Activated naive CD4-positive, alpha-beta T cell (primary cell): ENCODE measurements at places on chromosomes 5 and 9.

DNA sequence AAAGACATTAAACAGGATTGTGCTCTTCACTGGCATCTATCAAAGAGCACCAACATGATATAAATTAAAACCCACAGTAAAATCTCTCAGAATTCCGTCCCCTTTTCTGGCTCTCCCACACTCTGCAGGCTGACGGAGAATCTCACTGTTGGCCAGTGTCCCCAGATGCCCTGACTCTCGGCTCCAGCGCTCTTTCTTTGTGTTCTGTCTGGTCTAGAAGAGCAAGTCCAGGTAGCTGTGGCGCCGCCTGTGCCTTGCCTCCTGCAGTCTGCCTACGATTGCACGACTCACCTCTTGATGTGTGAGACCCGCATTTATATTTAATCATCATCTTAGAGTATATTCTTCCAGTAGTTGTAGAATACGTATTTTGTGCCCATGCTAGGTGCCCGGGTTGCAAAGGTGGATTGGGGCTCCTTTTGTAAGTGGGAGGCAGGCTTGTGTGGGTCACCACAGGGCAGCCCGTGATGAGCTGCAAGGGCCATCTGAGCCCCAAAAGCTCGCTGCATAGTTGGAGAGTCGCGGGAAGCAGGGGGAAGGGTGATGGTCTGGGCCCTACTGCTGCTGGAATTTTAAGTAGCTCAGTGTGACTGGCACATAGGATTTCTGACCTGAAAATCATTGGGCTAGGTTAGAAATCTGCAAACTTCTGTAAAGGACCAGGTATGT is 55.6 kb downstream of the EHMT1 start:
- DNase-seq: no peak

DNA sequence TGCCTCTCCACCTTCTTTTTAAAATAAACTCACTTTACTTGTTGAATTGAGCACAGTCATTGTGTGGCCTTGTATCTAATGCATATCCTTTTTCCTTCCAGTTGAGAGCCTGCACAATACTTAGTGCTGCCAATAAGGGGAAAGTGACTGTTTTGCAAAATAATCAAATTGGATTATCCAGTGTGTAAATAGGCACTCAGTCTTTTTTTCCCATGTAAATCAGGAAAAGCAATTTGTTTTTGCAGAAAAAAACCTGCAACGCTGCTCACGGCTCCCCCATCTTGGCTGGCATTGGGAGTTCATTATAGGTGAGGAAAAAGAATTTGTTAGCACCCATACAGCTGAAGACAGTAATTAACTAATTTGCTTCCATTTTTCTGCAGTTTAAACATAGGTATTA is 299.9 kb downstream of the CSNK1G3 start:
- DNase-seq: no peak

DNA sequence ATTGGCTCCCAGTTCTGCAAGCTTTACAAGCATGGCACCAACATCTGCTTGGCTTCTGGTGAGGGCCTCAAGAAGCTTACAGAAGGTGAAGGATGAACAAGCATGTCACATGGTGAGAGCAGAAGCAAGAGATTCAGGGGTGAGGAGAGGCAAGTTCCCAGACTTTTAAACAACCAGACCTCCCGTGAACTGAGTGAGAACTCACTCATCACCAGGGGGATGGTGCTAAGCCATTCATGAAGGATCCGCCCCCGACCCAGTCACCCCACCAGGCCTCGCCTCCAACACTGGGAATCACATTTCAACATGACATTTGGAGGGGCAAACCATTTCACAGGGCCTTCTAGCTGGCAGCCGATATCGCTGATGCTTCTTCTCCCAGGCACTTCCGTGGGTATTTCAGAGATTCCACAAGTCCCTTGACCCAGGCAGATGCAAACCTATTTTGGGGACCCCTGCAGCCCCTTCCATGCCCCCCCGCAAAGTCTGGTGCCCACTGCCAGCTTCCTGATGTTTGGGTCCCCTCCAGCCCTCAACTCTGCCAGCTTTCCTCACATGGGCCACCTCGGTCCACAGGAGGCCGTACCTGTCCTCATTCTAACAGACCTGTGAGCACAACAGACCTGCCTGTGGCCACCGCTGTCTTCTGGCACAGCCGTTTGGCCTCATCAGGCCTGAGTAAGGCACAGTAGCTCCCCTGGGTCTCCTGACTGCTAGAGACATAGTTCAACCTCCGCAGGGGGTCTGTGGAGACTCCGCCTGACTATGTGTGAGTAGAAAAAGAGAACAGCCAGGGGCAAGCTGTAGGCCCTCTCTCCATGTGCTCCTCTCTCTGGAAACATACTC is 60.7 kb upstream of the ANGPTL2 start:
- no peak for DNase-seq

- DNase-seq: no peak
These were observed 1.1 kb downstream of the POLR1E start for GRCh38 chr9:37486616-37487548.

DNA sequence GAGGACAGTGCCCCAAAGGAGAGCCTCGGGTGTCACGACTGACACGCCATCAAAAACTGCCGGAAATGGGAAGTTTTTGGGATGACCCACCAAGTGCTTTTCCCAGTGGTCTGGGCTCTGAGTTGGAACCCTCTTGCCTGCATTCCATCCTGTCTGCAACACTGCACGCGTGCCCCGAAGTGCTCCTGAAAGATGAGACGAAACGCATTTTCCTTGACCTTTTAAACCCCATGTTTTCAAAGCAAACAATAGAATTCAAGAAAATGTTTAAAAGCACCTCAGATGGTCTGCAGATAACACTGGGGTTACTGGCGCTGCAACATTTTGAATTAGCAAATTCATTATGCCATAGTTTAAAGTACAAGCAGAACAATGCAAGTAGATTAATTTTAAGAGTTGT is 92.9 kb downstream of the ANKRD18A start:
- no peak for DNase-seq

GRCh38 chr5:150386024-150386855 is 26.5 kb downstream of the CD74 start:
- DNase-seq: no peak

- DNase-seq: no peak
These were observed 56.8 kb downstream of the NIPAL4 start for GRCh38 chr5:157516626-157517325.

- no peak for DNase-seq
These were observed 197.9 kb downstream of the CFAP90 start for GRCh38 chr5:7653046-7653445.

DNA sequence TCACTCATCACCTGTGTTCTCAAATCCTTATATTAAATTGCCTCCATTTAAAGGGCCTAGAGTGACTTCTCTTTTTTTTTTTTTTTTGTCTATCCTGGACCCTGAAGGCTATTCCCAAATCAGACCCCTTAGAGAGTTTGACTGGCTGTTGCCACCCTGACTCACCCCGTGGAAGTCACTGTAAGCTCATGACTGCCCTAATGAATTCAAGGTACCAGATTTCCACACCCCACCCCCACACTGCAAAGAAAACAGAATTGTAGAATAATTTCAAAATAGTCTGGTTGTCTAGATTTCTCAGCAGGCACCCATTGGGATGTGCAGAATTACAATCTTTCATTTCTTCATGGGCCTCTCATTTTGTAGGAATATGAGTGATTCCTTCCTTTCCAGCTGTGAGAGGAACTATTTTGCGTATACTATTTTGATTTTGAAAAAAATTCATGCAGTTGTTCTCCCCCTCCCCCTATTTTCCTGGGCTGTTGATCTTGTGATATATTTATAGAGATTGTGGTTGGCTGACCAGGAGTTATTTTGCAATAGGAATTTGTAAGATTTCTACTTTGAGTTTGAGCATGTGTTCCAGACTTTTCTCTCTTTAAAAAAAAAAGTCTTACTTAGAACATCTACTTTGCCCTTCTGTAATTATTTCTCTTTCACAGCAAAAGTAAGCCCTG is 79.1 kb downstream of the ZNF618 start:
- DNase-seq: no peak

GRCh38 chr9:130659699-130660248 is 4.6 kb upstream of the PRDM12 start:
- DNase-seq: no peak

- DNase-seq: no peak
These were observed 153.4 kb upstream of the MPDZ start for GRCh38 chr9:13432904-13433303.

- DNase-seq: no peak
These were observed 1.1 kb upstream of the DCANP1 start for GRCh38 chr5:135448071-135448739.

DNA sequence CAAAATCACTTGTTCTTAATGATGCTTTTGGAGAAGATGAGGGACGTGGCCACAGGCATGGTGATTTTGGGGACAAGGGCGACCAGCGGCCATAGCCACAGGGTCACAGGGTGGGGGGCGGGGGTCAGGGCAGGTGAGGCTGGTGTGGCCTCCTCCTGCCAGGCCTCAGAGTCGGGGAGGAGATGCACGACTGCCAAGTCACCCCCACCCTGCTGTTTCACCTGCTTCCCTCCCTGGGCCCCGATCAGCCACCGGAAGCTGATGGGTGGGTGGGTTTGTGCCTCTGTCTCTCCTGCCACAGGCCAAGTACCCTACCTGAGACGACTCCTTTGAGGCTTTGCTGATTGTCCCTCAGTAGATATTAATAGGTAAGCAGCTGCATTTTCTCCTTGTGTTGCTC is 199.3 kb downstream of the PAX5 start:
- DNase-seq: no peak

GRCh38 chr5:72561148-72561972 is 54.1 kb upstream of the ZNF366 start:
- no peak for DNase-seq

- DNase-seq: no peak
These were observed 121.3 kb downstream of the RASGRF2 start for GRCh38 chr5:81081461-81081835.

- no peak for DNase-seq
These were observed 323.8 kb downstream of the PDE4D start for GRCh38 chr5:59569608-59570334.

DNA sequence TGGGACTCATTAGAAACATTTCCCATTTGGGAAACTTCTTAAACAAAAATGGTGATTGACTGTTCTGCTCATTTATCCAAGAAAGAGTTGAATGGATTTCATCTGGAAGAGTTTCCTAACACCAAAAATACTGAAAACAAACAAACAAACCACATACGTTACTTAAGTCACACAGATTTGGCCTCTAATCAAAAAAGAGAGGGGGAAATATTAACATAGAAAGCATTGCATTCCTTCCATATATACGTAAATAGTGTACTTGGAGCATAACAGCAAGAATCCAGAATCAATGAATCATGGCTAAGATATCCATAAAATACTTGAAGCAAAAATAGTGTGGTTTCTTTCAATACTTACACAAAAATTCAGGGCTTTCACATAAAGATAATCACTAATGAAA is 189.8 kb upstream of the MAP3K1 start:
- DNase-seq: no peak

GRCh38 chr5:2007496-2007877 is 124.8 kb upstream of the IRX4 start:
- no peak for DNase-seq

- no peak for DNase-seq
These were observed 30.0 kb upstream of the ADAMTS2 start for GRCh38 chr5:179375236-179375685.

DNA sequence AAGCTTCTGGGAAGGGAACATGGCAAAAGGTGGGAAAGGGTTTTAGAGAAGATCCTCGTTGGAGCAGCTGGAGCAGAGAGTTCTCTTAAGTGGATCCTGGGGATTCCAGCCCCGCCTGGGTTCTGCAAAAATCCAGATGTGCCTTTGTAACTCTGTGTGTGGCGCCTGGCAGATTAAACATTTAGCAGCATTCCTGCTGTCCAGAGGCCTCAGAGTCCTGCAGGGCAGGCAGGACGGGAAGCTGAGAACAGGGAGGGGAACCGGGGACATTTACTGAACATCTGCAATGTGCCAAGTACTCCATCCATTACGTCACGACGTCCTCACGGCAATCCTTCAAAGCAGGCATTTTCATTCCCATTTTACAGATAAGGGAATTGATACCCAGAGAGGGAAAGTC is 6.0 kb downstream of the EIF4E1B start:
- DNase-seq: no peak

- no peak for DNase-seq
These were observed 8.8 kb downstream of the FGF18 start for GRCh38 chr5:171428168-171428696.

DNA sequence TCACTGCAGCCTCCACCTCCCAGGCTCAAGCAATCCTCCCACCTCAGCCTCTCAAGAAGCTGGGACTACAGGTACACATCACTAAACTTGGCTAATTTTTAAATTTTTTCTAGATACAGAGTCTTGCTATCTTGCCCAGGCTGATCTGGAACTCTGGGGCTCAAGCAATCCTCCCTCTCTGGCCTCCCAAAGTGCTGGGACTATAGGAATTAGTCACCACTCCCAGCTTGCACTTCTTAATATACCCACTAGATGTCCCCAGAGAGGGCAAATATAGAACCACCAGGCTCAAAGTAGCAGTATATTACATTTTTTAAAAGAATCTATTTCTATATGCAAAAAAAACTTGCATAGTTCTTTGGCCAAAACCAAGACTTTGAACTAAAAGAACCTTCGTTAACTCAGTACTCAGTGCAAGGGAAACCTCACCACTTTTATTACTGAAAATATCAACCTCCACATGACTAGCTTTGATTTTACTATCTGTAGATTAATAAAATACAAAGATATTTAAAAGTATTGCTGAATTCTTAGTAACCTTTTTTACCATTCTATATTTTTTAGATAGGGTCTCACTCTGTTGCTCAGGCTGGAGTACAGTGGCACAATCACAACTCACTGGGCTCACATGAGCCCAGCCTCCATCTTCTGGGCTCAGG is 25.8 kb upstream of the HSD17B3 start:
- DNase-seq: no peak

GRCh38 chr5:129244478-129244877 is 149.9 kb downstream of the ISOC1 start:
- no peak for DNase-seq

- no peak for DNase-seq
These were observed 33.6 kb upstream of the COL5A1 start for GRCh38 chr9:134607971-134608370.

- no peak for DNase-seq
These were observed 229.6 kb downstream of the GLIS3 start for GRCh38 chr9:4070266-4070665.

DNA sequence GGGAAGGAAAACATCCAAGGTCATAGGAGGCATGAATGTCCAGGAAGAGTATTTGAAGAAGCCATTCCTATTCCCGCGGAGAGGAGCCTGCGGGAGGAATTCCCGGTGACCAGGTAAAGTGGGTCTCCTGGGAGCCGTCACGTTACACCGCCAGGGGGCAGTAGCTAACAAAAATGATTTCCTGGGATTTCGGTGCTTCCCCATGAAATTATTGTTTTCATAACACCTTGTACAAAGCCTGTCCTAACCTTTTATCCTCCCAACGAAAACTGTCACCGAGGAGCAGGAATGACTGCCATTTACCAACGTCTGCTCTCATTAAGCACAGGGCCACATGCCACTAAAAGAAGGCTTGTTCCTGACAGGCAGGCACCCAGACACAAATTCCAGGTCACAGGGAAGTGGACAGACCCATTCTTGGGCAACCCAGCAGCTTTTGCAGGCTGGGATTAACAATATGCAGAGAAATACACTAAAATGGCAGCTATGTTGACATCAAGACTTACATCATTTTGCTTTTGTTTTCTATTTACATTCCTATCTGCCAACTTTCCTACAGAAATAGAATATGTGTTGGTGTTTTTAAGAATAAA is 41.2 kb upstream of the CTSL start:
- DNase-seq: no peak

GRCh38 chr5:135004376-135004775 is 29.7 kb downstream of the PITX1 start:
- DNase-seq: no peak
